ENCODE measurements at places on chromosomes 7 and 10. TPM values are rescaled to one million over a fixed set of nuclear protein-coding genes. Genes with fewer than 3 reads are reported as not detected.

GRCh38 chr7:137462074-137462715 is 118.7 kb upstream of the PTN start:
- H3K27ac ChIP-seq: no peak overlapping the region
- H3K36me3 ChIP-seq: no peaks in the 10 kb centered on the region
- no peaks in the 10 kb centered on the region for H3K27me3 ChIP-seq

GRCh38 chr7:44709945-44710596 is 38.6 kb upstream of the ZMIZ2 start:
- no peak overlapping the region for H3K27ac ChIP-seq
- no peaks in the 10 kb centered on the region for H3K27me3 ChIP-seq

- H3K4me3 ChIP-seq: no peak overlapping the region
- no peaks in the 10 kb centered on the region for H3K4me1 ChIP-seq
- no peaks in the 10 kb centered on the region for H3K27me3 ChIP-seq
- no peak overlapping the region for H3K27ac ChIP-seq
Observed at GRCh38 chr7:15306296-15306695, 255.5 kb downstream of the AGMO start.

Gene NKX2-3
- 5.2 TPM for total RNA-seq

- no peak for DNase-seq
- peaks cover 11% of the 10 kb centered on the region for H3K4me1 ChIP-seq
- H3K27me3 ChIP-seq: no peaks in the 10 kb centered on the region
- H3K36me3 ChIP-seq: no peaks in the 10 kb centered on the region
Observed at GRCh38 chr7:43612128-43612527, 29.2 kb downstream of the STK17A start.

Data from Peyer's patch (tissue), 4 donors.